ENCODE measurements at places on chromosomes 5 and 9.
A peak's percentile ranks its signal among the peaks of the same experiment; 100 is the strongest.

DNA sequence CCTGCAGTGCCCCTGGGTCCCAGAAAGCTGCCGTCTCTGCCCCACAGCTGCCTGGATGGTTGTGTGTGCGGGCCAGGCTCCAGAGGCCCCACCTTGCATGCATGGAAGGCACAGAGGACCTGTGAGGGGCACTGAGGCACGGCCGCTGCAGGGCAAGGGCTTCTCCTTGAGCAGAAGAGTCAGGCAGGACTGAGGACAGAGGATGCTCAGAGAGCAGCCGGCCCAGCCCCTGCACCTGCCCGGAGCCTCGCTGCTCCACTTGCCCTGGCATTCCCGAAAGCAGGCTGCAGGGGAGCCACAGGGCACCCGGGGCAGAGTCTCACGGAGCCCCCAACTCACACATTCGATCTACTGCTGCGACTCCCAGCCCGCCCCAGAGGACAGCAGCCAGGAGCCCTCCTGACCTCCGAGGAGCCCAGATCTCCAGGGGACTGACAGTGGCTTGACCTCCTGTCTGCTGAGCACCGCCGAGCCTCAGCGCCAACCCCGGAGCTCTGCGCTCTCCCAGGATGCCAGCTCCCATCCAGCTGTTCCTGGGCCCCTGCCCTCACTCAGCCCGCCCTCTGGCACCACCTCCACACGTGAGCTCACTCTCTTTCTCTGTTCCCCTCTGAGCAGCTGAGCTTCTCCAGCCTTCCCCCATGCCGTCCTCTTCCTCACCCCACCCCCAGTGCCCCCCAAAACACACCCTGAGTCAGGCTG lies 95.0 kb downstream of the KCNT1 start:
- DNase-seq: no peak

- no peak for DNase-seq
Observed at GRCh38 chr9:86591472-86591871, 237.3 kb upstream of the TUT7 start.

GRCh38 chr5:96410013-96410412 lies 23.0 kb downstream of the PCSK1 start:
- DNase-seq: no peak

- no peak for DNase-seq
Observed at GRCh38 chr5:149614034-149614907, 33.0 kb downstream of the ARHGEF37 start.

DNA sequence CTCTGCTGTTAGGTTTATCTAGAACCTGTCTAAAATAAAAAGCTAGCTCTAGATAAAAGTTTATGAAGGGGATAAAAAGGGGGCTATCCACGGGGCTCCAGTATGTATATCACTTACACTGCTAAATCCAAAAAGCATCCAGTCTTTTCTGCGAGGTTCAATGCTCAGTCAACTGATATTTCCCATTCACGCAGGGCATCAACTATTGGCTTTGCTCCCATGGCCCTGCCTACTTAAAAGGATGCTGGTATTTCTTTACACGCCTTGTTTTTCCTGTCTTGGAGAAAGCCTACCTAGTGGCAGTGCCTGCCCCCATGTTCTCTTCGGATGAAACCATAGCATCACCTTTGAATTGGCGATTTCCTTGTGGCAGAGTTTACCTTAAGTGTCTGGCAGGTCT lies 8.1 kb downstream of the SPRY4 start:
- DNase-seq: no peak

DNA sequence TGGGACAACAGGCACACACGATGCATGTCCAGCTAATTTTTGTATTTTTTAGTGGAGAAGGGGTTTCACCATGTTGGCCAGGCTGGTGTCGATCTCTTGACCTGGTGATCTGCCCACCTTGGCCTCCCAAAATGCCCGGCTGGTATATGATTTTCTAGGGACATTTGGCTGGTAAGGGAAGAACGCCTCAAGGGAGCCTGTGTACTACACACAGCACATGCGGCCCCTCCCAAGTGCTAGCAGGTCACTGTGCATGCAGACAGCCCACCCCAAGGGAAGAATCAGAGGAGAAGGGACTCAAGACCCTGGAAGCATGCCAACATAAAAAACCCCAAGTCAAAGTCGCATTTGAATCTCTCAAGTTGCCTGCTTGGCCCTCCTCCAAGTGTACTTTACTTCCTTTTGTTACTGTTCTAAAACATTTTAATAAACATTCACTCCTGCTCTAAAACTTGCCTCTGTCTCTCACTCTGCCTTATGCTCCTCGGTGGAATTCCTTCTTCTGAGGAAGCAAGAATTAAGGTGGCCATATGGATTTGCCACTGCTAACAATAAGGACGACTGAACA lies 24.3 kb upstream of the OTULINL start:
- no peak for DNase-seq

GRCh38 chr5:111278858-111279504 lies 54.8 kb downstream of the CAMK4 start:
- peak; percentile 25 for DNase-seq

- DNase-seq: no peak
Observed at GRCh38 chr5:102975457-102976182, 144.3 kb downstream of the GIN1 start.

DNA sequence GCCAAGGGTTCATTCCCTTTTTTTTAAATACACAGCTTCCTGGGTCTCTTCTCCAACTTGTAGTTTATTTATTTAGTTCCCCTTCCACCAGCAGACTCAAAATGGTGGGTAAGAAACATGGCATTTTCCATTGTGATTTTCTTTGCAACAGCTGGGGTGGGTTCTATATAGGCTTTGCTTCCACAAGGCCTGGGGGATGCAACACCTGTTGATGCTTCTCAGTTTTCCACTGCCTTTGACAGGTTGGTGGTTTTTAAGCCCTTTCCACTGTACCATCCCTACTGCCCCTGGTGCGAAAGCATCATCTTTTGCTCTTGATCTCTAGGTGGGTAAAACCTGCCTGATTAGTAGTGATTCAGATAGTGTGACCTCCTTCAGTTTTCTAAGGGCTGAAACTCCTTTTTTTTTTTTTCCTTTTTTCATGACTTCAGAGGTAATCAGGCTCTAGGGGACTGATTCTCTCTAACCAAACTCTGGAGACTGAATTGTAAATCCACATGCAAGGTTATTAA lies 8.5 kb downstream of the KDM3B start:
- DNase-seq: no peak

DNA sequence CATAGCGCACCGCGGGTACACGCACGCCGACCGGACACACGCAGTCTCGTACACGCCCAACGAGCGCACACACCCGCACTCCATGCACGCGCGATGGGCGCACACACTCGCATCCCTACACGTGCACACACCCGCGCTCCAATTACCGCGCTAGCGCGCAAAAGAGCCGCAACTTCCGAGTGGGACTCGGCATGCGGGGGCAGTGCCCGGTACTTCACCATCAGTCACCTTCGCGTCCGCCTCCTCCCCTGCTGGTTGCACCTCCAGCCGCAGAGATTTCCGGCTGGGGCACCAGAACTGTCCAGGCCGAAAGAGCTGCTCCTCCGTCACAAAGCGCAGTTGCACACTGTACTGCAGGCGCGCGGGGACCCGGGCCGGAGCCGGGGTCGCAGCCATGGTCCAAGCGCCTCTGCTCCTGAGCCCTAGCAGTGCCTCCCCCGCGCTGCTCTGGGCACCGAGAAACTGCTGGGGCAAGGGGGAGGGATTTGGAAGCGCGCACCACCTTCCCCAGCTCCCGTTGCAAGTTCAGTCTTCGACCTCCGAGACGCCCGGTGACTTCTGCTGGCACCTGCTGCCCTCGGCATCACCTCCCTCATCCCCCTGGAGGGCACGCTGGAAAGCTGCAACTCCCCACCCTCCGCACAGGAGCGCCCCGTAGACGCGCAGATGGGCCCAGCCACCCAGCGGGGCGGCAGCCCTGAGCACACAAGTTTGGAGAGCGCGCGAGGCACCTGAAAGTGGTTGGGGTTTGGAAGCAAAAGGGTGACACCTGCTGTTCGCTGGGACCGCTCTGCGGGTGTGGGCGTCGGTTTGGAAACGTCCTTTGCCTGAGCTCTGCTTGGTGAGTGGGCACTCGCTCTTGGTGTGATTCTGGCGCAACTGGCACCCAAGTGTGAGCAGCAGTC lies 337.4 kb upstream of the PUM3 start:
- DNase-seq: peak; percentile 62
